Trophoblast cell (in vitro differentiated cells and primary cell): ENCODE measurements at places on chromosomes 5 and 9.

DNA sequence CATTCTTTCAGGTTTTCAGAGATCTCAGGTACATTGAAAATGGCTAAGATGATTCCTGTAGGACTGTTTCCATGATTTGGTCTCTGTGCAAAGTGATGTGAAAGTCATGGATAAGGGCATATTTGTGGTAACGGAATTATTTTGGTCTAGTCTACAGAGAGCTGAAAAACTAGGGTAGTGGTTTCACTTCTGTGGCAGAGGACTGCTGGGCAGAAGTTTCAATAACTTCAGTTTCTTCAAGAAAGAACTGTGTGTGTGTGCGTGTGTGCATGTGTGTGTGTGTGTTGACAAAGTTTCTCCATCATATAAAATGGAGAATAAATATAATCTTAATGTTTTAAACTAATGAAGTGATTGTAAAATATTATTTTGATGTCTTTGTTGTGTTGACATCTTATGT is 4.3 kb downstream of the CNOT8 start:
- no peak for DNase-seq

- DNase-seq: no peak
These were observed at the start of gene FRRS1L for GRCh38 chr9:109166771-109167601. FRRS1L (minus strand) TSS chr9:109167249; CDS start chr9:109167138, 111 bp downstream.

DNA sequence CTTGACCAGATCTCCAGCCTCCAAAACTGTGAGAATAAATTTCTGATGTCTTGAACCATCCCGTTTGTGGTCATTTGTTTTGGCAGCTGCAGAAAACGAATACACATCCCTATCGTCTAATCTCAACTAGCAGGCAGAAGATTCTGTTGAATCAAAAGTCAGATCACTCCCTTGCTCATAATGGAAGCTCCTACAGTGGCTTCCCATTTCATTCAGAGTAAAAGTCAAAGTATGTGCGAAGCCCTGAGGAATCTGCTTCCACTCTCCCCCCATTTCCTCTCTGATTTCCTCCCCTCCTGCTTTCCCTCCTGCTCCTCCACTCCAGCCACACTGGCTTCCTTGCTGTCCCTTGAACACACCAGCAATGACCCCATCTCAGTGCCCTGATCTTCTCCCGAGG is 34.8 kb upstream of the SPOCK1 start:
- no peak for DNase-seq

- DNase-seq: no peak
These were observed 1.8 kb downstream of the TCF7 start for GRCh38 chr5:134116286-134116685.

DNA sequence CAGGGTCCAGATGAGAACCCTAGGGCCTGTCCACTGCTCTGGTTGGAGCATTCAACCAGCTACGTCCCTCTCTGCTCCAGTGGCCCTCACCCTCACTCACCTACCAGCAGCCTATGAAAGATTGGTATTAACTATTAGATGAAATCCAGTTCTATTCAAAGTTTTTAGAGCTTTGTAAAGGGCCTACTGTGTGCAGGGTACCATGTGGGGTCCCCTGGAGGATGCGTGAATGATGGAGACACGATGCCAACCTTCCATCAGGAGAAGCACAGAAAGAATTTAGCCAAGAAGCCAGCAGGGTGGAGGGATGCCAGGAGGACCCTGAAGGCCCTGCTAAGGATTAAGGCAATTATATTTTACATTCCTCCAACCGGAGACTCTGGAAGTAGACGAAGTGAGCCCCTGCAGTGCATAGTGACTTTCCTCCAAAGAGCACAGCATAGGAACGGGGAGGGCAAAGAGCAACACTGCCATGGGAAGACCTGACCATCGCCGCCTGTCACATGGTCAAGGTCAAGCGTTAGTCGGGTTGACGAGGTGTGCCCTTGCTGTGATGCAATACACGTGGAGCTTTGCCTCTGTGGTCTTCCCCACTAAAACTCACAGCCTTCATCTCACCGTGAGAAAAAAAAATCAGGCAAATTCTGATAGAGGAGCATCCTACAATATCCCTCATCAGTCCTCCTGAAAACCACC is 22.8 kb upstream of the ANKRD33B start:
- no peak for DNase-seq

DNA sequence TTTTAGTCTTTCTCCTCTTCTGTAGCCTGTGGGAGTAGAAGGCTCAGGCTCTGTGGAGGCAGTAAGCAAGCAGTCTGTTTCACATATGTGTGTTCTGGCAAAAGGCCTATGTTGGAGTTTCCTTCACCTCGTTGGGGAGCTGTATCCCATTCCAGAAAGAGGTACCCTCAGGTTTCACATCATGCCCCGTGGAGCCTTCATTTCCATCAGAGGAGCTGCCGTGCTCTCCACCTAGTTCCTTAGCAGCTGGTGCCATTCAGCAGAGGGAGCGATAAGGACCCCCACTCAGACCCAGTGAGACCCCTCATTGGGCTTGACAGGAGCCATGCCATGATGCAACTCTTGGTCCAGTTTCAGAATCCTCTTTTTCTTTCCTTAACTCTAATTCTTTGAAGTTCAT is 50.6 kb upstream of the ANGPTL2 start:
- DNase-seq: no peak

DNA sequence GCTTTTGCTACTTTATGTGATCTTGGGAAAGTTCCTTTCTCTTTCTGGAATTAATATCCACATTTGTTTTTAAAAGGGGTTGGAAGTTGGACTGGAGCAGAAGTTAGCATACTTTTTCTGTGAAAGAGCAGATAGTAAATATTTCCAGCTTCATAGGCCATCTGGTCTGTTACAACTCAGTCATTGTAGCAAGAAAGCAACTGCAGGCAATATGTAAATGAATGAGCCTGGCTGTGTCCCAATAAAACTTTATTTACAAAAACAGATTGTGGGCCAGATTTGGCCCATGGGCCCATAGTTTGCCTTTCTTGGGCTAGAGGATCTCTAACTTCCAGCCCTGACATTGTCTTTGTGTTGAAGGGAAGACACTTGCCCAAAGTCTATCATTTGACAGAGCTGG is 104.4 kb downstream of the ACTL7B start:
- no peak for DNase-seq

DNA sequence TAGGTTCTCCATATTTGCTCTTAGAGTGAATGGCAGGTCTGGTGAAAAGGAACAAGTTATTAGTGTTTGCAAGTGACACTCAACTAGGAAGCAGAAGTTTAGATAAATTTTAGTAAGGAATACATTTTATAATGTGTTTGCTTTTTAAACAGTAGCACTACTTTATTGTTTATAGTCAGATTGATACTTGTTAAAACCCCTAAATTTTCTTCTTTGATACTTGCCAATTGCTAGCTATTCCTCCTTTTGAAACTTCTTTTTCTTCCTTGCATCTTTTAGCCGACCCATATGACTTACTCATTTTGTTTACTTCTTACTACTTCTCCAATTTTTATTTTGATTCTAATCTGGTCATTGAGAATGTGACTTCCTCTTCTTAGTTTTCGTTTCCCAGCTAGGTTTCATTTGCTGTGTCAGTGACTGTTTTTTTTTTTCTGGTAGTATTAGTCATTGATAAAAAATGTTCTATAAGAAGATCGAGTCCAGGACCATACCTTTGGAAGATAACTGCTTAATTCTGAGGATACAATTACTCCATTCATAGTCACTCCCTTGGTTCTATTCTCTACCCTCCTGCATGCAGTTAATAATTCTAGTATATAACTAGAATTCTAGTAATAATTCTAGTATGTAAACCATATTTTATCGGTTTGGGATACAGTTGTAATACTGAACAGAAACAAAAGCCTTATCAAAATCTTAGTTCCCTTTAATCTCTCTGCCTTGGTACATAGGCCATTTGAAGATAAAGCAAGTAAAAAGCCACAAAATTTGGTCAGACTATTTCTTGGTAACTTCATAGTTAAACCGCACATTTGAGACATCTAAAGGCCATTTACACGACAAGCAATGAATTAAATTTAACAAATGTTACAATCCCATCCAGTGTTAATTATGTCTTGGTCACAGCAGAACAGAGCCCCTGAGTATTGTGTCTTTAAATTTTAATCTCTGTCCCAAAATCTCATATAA is 2.8 kb upstream of the RICTOR start:
- peak; percentile 19 for DNase-seq

- DNase-seq: peak; percentile 74
These were observed 158.3 kb upstream of the MAP3K1 start for GRCh38 chr5:56656846-56657726.

GRCh38 chr9:104780796-104781395 is 17.0 kb downstream of the NIPSNAP3B start:
- no peak for DNase-seq

DNA sequence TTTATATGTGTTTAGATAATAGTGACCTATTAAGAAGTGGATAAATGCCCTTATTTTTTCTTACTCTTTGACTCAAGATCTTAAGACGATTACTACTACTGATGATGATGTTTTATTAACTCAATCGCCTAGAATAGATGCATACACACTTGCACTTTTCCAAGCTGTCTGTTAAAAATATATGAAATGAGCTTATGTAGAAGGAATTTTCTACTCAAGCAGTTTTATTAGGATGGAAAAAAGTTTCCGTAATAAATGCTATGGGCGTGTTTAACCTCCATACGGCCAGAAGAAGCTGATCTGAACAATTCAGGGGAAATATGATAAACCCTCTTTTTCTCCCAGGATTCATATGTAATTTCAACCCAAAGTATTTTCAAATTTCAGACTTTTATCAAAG is 455.7 kb upstream of the MPDZ start:
- no peak for DNase-seq

DNA sequence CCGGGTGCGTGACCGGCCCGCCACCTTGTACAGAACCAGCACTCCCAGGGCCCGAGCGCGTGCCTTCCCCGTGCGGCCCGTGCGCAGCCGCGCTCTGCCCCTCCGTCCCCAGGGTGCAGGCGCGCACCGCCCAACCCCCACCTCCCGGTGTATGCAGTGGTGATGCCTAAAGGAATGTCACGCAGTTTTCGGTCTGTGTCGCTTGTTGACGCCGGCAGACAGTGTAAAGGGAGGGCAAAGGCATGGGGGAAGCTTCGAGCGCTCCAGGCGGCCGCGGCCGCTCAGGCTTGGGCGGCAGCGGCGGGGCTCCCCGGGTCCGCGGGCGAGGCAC is 1.3 kb downstream of the LRRC26 start:
- no peak for DNase-seq

GRCh38 chr5:127040796-127041520 is 10.6 kb upstream of the MARCHF3 start:
- no peak for DNase-seq

- DNase-seq: peak; percentile 12
These were observed 152.8 kb upstream of the DAP start for GRCh38 chr5:10913841-10914240.

GRCh38 chr5:61498121-61498520 is 166.1 kb downstream of the ZSWIM6 start:
- DNase-seq: no peak

DNA sequence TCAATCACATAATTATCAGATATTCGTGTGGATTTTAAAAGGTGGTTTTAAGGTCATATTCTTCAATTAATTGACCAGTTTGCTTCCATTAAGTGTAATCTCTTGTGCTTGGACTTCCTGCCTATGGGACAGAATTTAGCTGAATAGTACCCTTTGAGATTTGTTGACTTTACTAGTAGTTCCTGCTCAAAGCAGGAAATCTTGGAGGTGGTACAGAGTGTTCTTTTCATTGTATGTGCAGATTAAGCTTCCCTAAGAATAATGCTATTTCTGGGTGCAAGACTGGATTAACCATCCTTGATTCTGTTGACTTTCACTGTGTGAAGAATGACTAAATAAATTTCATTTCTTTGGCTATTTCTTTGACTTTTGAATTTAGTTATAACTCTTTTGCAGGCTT is 45.4 kb upstream of the ELL2 start:
- no peak for DNase-seq

GRCh38 chr9:89519366-89519805 is 21.5 kb upstream of the SEMA4D start:
- peak; percentile 95 for DNase-seq

DNA sequence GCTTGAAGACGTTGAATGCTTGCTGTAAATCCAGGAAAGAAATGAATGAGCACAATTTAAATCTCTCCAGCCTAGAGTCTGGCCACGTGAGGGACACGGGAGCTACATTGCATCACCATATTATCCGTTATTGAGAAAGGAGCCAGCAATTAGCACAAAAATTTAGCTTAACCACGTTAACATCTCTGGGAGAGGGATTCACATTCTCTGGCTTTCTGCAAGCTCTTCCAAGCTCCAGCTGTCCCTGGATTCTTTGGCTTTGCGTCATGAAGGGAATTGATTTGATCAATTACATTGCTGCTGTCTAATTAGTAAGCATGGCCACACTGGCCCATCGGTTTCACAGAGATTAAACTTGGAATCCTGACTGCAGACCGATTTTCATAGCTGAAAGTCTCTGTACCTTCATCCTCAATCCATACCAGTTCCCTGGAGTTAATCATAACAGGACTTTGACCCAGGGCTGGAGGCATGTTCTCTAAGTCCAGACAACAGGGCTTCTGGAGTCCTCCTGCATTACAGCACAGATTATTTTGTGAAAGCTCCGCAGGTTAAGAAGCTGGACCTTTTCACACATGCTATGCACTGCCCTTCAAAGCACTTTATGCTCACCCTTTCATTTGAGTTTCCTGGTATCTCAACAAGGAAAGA is 31.6 kb downstream of the ADRA1B start:
- peak; percentile 60 for DNase-seq

DNA sequence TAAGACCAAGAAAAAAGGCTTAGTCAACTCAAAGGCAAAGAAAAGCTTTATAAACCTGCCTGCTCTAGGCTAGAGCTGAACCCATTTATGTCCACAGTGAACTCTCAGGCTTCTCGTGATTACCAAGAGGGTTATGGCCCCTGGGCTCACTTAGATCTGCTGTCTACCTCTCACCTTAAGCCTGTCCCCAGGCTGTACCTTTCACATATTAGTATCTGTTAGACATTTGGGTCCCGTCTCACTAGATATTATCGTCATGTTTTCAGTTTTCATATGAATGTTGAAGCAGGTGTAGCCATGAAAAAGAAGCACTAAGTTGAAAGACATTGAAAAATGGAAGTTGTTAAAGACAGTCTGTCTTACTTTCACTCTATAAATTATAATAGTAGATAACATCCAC is 75.2 kb upstream of the COX7C start:
- no peak for DNase-seq

DNA sequence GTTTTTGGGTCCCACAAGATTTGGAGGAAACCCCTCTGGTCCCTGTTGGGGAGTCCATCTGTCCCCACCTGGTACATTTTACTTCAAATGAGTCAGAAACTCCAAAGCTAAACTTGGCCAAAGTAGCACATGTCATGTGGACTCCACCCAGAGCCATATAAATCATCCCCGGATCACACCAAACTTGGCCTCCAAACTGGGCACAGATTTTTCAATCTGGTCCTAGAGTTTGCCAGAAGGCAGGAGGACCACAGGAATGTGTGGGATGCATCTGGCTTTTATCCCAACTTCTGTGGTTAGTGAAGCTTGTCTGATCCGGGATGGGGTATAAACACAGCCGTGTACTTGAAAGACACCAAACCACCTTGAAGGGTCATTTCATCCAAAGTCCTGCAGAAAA is 66.3 kb downstream of the MAT2B start:
- DNase-seq: no peak

- peak; percentile 41 for DNase-seq
These were observed 59.3 kb downstream of the TRIO start for GRCh38 chr5:14202462-14202861.
